ENCODE measurements at places on chromosomes 3 and 15.

DNA sequence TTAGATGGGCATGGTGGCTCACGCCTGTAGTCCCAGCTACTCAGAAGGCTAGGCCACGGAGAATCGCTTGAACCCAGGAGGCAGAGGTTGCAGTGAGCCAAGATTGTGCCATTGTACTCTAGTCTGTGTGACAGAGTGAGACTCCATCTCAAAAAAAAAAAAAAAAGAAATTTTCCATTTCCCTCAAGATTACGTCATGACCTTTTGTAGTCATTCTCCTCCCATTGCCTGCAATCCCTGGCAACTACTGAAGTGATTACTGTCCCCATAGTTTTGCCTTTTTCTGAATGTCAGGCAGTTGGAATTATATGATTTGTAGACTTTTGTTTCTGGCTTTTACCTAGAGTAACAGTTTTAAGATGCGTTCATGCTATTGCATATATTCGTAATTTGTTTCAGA, 28.0 kb downstream of the WDR76 start:
- no peak for DNase-seq

DNA sequence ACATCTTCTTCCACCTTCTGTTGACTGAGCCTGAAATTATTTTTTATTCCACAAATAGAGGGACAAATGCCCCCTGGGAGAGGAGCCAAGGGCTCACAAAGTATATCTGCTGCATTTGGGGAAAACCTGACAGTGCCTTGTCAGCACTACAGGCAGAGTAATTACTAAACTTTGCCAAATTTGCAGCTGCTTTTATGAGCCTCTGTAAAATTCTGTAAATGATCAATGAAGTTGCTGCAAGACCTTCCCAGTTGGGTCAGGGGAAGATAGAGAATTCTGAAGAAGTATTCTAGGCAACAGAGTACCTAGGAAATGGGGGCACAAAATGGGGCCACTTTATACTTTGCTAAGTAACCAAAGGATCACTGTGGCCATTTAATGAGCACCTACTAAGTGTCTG, 10.5 kb downstream of the GHSR start:
- DNase-seq: no peak

DNA sequence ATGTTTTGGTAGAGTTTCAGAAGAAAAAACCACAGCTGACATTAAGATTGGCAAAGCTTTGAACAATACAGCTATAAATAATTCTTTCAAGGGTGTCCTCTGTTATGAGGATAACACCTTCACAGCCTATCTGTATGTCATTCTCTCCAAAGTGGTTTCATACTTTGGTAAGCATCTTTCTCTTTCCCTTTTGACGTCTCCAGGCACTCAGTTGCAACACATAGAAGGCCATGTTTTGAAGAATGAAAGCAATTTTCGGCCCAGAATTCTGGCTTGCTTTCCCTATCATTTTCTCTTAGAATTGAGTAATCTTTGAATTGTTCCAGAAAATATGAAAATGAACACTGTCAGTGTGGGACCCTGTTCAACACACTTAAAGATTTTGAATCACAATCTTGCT, 200.0 kb upstream of the CBLB start:
- no peak for DNase-seq

DNA sequence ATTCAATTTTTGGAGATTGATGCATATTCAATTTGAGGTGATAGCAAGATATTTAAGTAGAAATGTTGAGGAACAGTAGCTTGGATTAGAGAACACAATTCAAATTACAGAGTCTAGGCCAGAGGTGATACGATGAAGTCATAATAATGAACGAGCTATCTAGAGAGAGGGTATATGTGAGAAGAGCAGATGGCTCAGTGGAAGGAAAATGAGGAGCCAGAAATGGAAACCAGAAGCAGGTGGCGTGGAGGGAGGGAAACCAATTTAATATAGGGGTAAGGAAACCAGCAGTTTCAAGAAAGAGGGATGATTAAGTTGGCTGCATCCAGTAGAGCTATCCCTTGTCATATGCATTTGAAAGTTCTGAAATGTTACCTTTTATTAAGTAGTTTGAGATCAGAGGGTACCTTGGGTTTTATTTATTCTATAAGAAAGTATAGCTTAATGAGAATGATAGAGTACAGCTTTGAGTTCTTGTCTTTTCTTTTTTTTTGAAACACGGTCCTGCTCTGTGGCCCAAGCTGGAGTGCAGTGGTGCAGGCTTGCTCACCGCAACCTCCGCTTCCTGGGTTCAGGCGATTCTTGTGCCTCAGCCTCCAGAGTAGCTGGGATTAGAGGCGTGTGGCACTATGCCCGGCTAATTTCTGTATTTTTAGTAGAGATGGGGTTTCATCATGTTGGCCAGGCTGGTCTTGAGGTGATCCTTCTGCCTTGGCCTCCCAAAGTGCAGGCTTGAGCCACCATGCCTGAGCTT, 22.1 kb downstream of the NCK1 start:
- DNase-seq: peak; percentile 84

- DNase-seq: no peak
Observed at GRCh38 chr3:124576565-124577493, 153.4 kb upstream of the UMPS start.

- DNase-seq: no peak
Observed at GRCh38 chr3:151318313-151318712, 1.7 kb upstream of the GPR87 start.

DNA sequence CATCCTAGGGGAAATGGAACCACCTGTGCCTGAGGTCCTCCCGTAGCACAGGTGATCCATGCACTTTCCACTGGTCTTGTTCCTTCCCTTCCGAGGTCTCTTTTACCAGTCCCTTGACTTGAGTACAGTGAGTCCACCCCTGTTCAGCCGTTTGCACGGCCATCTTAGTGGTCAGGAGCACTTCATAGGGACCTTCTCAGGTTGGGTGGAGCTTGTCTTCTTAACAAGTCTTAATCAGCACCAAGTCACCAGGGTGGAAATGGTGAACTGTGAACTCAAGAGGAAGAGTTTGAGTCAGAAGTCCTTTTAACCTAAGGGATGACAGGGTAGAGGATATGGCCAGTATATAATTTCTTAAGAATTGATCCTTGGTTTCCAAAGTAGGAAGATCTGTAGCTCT, 21.4 kb downstream of the ARL8B start:
- no peak for DNase-seq

DNA sequence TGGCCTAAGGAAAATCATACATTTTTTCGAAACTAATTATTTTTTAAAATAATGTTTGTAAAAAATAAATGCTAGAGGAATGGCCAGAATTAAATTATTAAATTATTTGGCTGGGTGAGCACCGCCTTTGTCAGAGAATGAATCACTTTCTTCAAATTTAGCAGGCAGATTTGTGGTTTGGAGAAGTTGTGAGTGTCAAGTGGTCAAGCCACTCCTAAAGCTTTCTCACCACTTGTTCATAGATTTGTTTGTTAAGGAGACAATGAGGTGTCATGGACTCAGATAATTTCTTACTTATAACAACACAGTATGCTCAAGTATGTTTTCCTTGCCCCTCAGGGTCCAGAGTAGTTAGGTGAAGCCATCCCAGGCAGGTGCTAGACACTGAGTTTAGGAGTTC, 196.2 kb downstream of the TUSC7 start:
- DNase-seq: no peak

DNA sequence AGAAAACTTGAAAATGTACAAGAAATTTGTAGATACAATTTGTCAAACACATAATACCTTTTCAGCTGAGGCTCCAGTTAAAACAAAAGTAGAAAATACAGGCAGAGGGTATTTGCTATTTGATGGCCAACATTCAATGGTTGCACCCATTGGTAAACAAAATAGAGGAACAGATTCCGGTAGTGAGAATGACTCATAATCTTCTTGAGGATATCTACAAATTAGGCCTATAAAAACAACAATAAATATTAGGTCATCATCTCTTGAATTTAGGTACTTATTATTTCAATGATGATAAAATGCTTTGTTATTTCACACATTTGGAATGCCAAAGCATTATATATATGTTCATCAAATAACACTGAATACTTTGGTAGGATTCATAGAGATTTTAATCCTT, 53.4 kb downstream of the DENND4A start:
- no peak for DNase-seq

GRCh38 chr3:4231041-4231440, 72.1 kb upstream of the SETMAR start:
- DNase-seq: no peak

DNA sequence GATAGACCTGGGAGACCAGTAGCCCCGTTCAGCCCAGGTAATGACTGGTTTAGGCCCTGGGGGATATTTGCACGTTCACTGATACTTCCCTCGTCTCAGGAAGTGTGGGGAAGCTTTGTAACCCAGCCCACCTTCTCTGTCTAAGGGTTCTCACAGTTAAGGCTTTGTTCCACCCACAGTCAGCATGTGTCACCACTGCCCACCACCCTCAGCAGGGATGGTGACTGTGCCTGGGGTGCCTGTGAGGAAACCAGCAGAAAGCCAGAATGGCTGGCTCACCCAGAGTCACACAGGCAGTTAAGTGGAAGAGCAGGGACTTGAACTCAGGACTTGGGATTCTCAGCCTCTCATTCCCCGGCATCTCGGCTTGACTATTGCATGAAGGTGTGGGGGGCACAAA, 5.2 kb downstream of the KBTBD13 start:
- DNase-seq: no peak

DNA sequence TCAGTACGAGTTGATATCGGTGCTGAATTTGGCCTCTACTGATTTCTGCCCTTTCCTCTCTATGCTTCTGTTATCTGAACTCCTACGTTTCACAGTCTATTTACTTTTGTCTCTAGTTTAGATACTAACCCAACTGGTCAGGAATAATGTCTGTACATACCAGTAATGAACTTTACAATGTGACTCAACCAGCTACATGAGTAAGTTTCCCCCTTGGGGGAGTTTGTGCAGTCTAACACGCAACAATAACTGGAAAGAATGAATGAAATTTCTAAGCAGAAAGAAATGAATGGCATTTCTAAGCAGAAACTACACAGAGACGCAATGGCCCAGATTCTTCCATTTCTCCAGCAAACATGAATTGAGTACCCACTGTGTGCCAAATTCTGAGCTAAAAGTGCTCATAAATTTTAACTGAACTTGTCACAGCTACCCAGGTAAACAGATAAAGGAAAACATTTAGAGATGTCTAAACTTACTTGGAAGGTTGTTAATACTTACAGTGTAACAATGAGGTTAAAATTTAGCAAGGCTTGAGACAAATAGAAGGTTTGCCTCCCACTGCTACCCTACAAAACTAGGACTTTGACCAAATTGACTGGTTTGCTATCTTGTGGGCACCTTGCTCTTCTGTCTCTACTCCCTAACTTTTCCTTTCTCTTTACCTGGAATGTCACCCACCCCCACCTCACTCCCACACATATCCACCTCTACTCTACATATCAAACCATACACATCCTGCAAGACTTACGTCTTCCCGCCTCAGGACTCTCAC, 11.6 kb downstream of the UPK1B start:
- no peak for DNase-seq

DNA sequence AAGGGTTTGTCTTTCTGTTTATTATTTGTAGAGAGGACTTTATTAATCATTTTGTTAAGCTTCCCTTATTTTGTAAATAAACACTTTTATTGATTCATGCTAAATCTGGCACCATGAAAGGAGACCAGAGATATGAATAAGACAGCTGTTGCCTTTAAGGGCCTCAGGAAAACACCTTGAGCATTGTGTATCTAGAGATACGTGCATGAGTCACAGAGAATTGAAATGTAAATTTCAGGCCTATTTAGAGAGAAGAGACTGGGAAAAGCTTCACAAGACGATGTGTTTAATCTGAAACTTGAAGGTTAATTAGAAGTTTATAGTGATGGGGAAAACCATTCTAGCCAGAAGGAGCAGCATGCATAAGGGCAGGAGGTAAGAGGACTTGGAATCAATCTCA, 28.6 kb upstream of the UTS2B start:
- DNase-seq: no peak

DNA sequence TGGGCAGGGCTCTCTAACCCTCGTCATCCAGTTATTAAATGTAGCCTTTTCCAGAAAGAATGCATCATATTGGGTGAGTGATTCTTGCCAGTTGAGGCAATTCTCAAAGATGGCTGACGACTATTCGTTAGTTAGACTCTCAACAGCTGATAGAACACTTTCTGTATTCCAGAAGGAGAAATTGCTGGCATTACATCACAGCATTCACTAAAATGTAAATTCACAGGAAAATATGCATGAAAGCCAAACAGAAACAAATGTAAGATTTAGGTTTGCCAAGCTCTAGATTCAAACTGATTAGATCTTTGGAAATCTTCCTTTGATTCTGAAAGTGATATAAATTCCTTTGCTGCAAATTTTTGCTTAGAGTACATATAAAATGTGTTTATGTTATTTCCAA, 1501.0 kb downstream of the SI start:
- no peak for DNase-seq

DNA sequence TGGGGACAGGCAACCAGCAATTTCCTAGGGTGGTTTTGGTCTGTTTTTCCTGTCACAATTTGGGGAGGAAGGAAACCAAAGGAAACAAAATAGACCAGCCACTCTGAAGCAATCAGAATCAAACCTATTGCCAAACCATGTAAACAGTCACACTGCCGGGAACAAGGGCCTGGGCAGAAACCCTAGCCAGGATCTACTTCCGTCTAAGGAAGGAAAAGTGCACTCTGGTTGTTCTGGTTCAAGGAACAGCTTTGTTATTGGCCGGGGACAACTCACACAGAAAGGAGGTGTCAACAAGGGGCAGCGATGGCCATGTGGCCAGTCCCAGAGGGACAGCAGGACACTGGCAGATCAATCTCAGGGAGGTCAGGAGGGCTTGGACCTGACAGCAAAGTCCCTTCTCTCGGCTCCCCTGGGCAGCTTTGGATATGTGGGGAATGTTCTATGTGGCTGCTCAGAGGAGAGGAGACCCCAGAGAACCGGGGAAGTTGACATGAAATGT, 17.5 kb upstream of the RAD18 start:
- no peak for DNase-seq

DNA sequence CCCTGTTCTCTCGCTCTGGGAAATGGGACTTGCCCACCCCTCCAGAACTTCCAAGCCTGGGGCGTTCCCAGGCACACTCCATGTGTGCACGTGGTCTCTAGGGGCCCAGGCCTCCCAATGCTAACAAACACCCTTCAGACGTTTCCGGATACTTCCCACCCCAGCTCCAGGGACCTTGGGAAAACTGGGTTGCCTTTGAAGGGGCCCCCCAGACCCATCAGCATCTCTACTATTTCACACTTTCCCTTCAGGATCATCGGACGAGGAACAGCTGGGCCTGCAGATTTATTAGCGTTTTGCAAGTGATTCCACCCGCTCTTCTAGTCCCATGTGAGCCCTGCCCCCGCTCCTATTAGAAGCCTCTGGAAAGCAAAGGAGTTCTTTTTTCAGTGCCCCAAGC, 63.2 kb downstream of the MAGEF1 start:
- peak; percentile 22 for DNase-seq

GRCh38 chr3:169818316-169818715, 5.6 kb upstream of the LRRC34 start:
- no peak for DNase-seq

- DNase-seq: peak; percentile 84
Observed at GRCh38 chr15:77607894-77608261, 24.8 kb downstream of the LINGO1 start.

DNA sequence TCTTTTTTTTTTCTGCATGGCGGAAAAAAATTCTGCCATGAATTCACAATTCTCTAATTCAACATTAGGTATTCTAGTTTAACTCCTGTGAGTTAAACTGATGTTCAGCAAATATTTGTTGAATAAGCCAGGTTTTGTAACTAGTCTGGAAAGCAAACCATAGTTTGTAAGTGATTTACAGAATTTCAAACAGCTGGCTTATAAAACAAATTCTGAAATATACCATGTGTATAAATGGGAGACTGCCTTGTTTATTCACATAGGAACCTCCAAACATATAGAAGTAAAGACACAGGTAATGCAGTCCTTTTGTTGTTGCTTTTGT, 101.1 kb downstream of the IL1RAP start:
- DNase-seq: no peak
